ENCODE measurements at places on chromosomes 7 and 10.

- DNase-seq: no peak
These were observed 21.1 kb downstream of the UNCX start for GRCh38 chr7:1253681-1254181.

GRCh38 chr10:122254831-122255230 is 16.3 kb upstream of the BTBD16 start:
- no peak for DNase-seq

- no peak for DNase-seq
These were observed 137.3 kb downstream of the ANLN start for GRCh38 chr7:36526863-36527548.

DNA sequence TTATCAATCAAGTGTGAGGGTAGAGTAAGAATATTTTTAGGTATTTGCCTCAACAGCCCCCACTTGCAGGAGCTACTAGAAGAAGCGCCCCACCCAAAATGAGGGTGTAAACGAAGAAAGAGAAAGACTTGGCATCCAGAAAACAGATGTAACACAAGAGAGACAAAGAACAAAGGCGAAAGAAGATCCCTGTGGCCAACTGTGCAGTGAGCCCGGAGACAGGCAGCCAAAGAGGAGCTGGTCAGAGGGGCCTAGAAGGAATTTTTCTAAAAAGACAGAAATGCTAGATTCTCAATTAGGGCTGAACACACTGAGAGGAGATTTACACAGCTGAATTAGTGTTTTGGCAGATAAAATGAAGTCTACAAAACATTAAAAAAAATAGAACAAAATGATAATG is 29.6 kb upstream of the EIF5AL1 start:
- no peak for DNase-seq

DNA sequence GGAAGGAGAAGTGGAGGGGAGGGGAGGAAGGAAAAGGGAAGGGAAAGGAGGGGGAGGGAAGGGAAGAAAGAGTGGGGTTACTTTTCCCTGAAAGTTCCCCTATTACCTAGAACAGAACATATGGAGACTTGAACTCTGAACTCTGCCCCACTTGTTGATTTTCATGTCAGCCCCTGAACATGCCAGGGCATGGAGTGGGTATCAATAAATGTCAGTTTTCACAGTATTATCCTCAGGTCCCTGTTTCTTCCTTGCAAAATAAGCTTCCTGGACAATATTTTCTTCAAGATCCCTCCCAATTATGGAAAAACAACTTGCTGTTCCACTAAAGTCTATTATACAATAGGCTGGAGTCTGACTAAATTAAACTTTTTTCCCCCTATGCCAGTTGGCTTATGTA is 46.9 kb upstream of the LYZL1 start:
- no peak for DNase-seq

GRCh38 chr10:71600849-71601248 is 118.7 kb downstream of the C10orf105 start:
- DNase-seq: no peak

DNA sequence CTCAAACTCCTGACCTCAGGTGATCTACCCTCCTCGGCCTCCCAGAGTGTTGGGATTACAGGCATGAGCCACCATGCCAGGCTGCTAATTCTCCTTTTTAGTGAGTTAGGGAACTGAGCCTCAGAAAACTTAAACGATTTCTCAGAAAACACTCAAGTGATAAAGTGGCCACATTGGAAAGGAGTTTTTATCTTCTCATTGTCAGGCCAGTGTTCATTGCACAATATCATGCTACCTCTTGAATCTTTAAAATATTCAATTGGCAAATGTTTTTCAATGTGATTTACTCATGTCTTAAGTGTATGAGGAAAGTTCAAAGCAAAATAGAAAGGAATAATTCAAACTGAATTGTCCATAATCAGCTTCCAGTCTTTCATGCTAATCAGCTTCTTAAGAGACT is 80.7 kb downstream of the ITGB8 start:
- no peak for DNase-seq

DNA sequence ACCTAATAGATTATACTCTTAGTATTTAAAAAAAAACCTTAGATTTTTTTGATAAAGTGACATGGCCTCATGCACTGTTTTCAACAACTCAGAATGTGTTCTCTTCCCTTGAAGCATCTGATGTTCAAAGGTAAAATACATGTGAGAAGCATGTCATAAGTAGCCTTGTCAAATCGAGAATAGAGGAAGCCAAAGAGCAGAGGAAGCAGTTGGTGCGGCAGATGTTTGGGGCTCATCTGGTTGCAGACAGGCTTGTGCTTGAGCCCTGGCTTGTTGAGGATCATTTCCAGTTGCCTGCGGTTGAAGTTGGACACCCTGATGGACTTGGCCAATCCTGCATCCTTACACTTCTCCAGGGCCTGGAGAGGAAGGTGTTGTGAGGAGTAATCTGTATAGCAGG is 59.2 kb downstream of the AKR1E2 start:
- DNase-seq: no peak

DNA sequence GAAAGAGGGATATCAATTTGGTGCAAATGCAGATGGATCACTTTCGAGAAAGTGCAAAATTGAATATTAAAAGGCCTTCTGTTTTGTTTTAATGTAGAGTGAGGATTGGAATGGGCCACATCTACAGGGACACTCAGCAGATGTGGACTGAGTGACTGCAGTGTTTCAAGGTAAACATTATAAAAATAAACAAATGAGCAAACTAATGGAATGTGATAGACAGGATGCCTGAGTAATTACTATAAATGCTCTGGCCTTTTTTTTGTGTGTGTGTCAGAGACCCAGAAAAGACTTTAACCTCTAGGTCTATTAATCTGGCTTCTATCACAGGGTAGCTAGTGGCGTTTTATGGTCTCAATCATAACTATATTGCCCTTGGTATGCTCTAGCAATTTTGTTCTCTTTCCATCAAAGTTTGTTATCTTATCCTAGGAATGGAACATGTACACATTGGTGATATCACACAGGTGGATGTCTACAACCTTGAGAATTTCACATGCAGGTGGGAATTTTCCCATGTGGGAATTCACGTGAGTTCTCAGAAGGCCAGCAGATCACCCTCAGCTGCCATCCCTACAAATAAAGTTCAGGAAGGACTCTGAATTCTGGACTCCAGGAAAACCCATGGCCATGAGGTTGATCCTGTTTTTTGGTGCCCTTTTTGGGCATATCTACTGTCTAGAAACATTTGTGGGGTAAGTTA is at the start of gene CPA2:
Gene CPA2 (plus strand): TSS at position 606 of the 703 bp plus-strand sequence. CDS start 19 bp downstream, at position 625.
- DNase-seq: no peak

DNA sequence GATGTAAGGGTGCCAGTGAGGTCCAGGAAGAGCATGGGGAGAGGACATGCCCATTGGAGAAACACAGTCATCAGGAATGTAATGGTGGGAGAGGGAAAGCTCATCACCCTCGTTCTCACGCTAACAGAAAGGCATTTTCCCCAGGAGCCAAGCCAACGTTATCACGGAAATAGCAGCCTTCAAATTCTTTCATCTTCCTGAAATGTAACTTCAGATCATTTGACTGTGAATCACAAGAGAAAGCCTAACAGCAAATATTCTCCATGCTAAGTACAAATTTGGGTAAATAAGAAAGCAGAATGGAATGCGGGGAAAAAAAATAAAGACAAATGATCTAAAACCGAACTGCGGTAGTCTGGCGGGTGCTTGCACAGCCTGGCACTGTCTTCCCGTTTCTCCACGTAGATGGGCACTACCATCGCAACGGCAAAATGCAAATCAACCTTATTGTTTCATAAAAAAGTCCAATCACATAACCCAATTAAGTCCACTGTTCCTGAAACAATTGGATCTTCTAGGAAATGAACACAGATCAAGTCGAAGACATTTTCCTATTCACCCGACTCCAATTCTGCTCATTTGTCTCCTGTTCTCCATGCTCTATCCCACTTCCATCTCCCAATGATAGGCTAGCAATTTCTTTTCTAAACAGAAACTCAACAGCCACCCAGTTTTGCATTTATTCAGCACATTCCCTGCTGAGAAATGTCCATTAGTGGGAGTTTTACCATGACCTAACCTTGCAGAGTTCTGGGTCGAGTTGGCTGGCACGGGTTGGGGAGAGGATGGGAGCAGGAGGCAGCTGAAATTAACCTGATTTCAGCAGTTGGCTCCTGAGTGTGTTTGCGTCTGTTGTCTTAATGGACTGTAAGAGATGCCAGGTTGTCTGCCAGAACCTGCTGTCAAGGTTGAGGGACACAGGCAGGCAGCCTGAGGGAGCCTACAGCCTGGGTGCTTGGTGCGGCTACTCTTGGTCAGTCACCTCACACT is 74.6 kb upstream of the FRMD4A start:
- no peak for DNase-seq

GRCh38 chr7:151063212-151063561 is 3.8 kb downstream of the SLC4A2 start:
- DNase-seq: no peak

DNA sequence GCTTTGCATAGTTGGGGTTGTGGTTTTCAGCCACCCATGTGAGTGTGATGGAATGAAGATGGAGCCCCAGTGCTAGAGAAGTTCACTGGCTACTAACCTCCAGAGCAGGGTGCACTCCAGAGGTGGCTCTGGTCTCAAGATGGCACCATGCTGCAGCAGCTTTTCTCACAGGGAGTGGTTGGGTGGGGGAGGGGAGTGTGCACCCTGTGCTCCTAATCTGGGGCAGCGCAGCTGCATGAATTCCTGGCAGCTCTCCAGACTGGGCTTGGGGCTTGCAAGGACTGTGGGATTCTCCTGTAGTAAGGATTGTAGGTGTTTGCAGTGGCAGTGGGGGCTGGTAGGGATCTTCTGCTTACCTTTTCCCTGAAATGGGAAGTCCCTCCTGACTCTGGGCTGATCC is 23.7 kb downstream of the PHTF2 start:
- no peak for DNase-seq

GRCh38 chr7:132123773-132124172 is 452.5 kb downstream of the PLXNA4 start:
- DNase-seq: no peak

- no peak for DNase-seq
These were observed 16.7 kb upstream of the RSBN1L start for GRCh38 chr7:77679608-77680007.

DNA sequence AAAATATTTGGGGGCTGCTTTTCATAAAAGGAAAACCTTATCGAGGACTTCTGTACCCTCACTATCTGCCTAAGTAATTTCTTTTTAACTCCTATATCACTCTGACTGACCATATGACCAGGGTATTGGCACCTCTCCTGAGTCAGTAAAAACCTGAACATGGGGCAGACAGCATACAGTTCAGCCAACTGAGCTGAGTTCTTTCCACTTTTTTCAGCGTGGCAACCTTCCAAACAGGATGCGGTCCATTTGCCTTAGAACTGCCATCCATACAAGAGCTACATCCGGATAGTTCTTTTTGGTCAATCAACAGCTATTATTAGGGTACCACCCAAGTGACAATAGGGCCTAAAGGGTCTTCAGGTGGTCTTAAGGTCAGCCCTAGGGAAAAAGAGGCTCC is 122.6 kb downstream of the MARCHF5 start:
- DNase-seq: no peak

DNA sequence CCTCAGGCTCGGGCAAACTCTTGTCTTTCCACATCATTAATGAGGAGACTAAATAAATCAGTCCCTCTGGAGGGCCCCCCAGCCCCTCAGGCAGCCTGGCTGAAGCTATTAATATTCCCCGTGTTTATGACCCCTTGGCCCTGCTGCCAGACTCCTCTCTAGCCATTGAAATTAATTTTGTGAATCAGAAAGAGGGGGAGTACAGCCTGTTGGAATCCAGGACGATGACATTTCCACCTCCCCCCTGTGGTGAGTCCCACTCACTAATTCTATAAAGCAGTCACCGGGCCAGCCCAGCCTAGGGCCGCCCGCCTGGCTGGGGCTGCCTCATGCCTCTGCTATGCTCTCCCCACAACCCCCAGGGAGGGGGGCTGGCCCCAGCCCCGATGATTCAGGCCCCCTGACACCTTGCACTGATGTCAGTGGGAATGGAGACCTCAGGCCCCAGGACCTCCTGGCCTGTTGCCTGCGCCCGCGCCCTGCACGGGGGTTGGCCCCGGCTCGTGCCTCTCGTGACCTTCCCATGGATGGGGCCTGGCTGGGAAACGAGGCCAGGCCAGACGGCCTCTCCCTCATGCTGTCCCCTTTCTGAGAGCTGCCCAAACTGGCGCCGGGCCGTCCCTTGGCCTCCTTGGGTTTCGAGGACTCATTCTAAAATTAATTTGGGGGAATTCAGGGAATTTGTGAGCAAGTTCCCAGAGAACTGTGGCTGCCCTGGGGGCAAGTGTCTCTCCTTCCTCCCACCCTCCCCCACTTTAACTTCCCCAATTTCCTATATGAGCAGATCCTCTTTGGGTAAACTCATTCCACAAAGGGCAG is 34.0 kb downstream of the TMEM270 start:
- no peak for DNase-seq

DNA sequence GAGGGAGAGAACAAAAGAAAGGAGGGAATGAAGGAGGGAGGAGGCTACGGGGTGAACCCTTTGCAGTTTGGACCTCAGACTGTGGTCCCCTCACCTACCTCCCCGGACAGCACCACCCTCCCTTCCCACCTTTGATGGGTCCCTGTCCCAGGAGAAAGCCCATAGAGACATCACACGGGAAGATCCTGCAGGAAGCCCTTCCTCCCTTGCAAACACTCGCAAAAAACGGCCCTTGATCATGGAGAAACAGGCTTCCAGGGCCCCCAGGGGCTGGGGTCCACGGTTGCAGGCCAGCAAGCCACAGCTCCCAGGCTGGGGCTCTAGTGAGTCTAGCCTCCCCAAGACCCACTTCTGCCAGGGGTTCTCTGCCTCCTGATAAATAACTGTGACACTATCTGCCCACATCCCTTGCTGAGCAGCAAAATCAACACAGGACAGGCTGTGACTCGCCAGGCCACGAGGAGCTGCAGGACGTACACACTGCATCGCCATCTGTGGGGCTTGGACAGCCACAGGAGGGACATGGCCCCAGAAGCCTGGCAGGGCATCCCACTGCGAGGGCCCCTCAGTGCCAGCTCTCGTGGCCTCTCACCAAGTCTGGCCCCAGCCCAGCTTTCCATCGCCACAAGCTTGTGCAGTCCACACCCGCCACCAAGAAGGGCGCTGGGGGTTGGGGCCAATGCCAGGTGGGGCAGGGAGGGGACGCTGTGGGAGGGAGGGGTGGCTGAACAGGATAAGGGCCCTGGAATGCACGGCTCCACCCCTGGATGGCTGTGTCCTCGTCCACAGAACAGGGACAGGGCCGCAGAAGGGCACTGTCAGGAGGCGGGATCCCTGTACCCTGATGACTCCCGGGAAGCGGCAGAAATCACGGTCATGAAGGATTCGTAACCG is 34.2 kb downstream of the PDGFA start:
- DNase-seq: no peak

GRCh38 chr7:94276795-94277194 is 117.9 kb upstream of the COL1A2 start:
- DNase-seq: no peak

DNA sequence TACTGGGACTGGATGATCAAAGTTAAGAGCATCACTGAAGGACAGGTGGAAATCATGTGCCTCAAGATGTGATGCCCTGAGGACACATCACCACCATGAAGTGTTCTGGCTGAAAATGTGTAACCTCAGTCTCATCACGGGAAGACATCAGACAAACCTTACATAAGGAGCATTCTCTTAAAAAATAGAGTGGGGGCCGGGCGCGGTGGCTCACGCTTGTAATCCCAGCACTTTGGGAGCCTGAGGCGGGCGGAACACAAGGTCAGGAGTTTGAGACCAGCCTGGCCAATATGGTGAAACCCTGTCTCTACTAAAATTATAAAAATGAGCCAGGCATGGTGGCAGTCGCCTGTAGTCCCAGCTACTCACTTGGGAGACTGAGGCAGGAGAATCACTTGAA is 65.6 kb downstream of the LOXL4 start:
- DNase-seq: no peak

- DNase-seq: no peak
These were observed 229.8 kb downstream of the FGFR2 start for GRCh38 chr10:121368347-121369025.

All from activated CD8-positive, alpha-beta memory T cell treated with anti-CD3 and anti-CD28 coated beads for 1 hour (primary cell).